MV-4-11 (cell line): ENCODE measurements at places on chromosomes 1 and 21.

- DNase-seq, result peak; percentile 84
These were observed 297.0 kb upstream of the SNX7 start for GRCh38 chr1:98364544-98364943.

DNA sequence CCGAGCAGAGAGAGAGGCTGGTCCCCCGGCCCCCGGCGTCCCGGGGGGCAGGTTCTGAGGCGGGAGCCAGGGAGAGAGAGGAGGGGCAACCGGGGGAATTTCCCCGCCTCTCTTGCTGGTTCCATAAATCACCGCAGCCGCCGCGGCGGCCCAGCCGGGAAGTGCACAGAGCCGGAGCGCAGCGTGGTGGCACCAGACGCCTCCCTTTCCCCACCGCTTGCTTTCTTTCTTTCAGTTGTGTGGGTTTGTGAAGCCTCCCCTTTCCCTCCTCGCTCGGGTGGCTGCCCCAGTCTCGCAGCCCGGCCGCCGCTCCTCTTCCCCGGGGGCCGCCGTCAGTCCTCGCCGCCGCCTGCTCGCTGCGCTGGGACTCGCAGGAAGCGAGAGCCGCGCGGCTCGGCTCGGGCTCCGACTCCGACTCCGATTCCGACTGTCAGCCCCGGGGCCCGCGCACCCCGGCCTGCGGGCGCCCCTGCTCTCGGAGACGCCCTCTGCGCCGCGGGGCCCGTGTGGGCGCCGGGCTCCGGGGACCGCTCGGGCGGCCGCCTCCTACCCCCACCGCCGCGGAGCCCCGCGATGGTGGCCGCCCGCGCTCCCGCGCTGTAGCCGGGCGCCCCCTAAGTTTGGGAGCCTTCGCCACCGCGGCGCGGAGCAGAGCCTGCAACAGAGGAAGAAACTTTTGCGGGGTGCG, at the start of gene CACHD1:
TSS of gene CACHD1 (plus strand) at position 153 of the 688 bp plus-strand sequence. CDS start 616 bp downstream, outside the sequence.
- DNase-seq, result peak; percentile 25

- no peak for DNase-seq
These were observed 151.9 kb downstream of the DMRTA2 start for GRCh38 chr1:50271337-50271736.

GRCh38 chr1:246377625-246378153, 129.4 kb downstream of the SMYD3 start:
- DNase-seq, result no peak

- no peak for DNase-seq
These were observed 62.2 kb upstream of the GRIK3 start for GRCh38 chr1:37096523-37096922.

DNA sequence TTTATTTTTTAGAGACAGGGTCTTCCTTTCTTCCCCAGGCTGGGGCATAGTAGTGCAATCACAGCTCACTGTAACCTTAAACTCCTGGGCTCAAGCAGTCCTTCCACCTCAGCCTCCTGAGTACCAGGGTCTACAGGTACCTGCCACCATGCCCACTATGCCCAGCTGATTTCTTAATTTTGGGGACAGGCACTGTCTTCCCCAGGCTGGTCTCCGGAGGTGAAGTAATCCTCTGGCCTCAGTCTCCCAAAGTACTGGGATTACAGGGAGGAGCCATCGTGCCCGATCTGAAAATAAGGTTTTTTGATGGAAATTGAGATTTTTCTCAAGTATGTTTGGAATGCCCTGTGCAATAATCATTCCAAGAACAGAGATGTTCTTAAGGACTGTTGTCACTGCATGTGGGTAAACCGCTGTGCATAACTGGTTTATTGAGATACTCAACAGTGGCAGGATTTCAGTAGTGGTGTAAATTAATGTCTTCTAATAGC, 934 bp upstream of the MSH4 start:
- DNase-seq, result no peak

DNA sequence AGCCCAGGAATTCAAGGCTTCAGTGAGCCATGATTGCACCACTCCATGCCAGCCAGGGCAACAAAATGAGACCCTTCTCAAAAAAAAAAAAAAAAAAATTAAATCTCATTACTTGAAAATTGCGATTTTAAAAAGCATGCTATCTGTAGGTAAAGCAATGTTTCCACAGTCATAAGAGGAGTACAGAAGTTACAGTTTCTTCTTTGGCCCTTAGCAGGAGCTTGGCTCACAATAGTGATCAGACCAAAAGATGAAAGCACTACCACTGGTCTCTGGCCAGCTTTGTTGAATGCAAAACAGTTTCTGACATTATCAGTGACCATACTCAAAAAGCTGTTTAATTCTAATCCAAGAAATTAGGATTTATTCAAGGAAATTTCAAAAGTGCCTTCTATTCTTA, 31.2 kb downstream of the VAV3 start:
- no peak for DNase-seq

DNA sequence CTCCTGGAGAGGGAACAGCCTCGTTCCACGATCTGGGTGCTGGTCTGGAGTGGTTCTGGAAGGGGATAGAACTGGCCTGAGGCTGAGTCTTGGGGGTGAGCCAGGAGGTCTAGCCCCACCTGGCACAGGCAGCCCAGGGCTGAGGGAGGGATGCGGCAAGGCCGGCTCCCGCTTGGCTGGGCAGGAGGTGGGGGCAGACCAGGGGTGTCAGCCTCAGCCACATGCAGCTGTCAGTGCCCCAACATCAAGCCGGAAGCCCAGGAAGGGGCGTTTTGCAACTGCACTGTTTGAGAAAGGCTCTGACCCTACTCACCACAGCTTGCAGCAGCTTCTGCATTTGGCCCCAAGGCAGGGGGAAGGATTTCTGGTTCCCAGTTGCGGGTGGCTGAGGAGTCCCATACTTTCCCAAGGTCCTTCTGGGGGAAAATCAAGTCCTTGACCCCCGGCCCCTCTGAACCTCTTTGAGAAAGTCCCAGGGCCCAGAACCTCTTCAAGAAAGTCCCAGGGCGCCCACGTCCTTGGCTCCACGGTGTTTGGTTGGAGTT, 2.0 kb downstream of the EFHD2 start:
- peak; percentile 92 for DNase-seq

GRCh38 chr1:228802386-228803220, 67.3 kb downstream of the RHOU start:
- peak; percentile 40 for DNase-seq

GRCh38 chr1:15120251-15120945, 33.1 kb upstream of the TMEM51 start:
- no peak for DNase-seq
